ENCODE measurements at places on chromosomes 5 and 9.

GRCh38 chr9:97556036-97556720, 54.7 kb downstream of the TMOD1 start:
- no peak for DNase-seq
- peaks cover 60% of the 10 kb centered on the region for H3K4me1 ChIP-seq
- no peaks in the 10 kb centered on the region for H3K27me3 ChIP-seq
- H3K36me3 ChIP-seq = peaks cover 9% of the 10 kb centered on the region
- H3K27ac ChIP-seq = peak overlapping the region; percentile 91

- H3K4me3 ChIP-seq = no peak overlapping the region
- no peaks in the 10 kb centered on the region for H3K4me1 ChIP-seq
- no peaks in the 10 kb centered on the region for H3K36me3 ChIP-seq
- no peaks in the 10 kb centered on the region for H3K27me3 ChIP-seq
Observed at GRCh38 chr5:130126746-130127145, 222.5 kb downstream of the CHSY3 start.

GRCh38 chr5:103428411-103428871, 134.1 kb downstream of the NUDT12 start:
- DNase-seq = no peak
- no peak overlapping the region for H3K27ac ChIP-seq
- H3K27me3 ChIP-seq = no peaks in the 10 kb centered on the region
- H3K36me3 ChIP-seq = no peaks in the 10 kb centered on the region

DNA sequence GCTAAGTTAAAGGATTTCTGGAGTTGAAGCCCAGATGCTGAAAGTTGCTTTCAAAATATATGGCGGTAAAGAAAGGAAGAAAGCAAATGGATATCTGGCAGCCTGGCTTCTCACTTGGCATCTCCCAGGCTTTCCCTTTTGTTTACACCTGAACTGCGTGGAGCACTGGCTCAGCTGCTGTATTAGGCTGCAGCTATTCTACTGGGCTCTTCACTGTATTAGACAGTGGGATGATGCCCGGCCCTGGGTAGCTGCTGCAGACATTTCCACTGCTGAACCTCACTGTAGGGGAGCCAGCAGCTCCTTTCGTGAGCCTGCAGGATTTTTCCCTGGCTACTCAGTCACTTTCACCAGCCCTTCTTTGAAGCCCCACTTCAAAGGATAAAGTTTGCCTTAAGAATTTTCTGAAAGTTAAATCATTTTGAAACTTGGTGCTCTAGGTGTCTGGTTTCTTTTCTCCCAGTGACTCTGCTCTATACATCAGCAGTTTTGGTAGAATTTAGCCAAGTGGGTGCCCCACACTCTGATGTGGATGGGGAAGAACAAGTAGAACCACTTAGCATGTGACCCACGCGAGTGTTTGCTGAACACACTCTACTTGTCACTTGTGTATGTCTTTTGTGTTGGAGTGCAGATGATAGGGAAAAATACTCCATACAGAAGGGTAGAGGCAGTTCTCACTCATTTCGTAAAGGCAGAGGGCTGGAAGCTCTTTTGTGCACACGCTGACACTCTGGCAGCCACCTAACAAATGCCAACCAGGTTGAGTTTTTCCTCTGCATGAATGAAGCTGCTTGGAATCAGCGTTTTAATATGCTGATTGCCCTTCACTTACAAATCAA, 49.9 kb downstream of the C9orf152 start:
- no peak overlapping the region for H3K4me3 ChIP-seq
- peak overlapping the region; percentile 16 for H3K27ac ChIP-seq
- no peaks in the 10 kb centered on the region for H3K36me3 ChIP-seq
- DNase-seq = no peak

DNA sequence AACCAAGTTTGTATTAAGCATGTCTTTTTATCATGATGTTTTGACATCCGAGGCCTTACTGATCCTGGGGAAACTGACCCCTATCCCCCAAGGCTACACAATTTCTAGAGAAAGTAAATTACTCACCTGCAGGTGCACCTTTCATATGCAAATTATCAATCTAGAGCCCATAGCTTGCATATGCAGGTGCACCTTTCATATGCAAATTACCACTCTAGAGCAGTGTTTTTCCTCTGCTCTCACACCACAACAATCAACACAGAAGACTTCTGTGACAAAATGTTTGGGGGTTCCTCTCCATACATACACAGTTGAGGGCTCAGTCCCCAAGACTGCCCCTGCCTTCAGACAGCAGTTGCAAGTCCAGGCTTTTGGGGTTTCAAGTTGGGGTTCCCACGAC, 203.7 kb upstream of the RORB start:
- H3K27ac ChIP-seq = no peak overlapping the region
- no peaks in the 10 kb centered on the region for H3K4me1 ChIP-seq
- H3K4me3 ChIP-seq = no peak overlapping the region
- H3K27me3 ChIP-seq = no peaks in the 10 kb centered on the region

- H3K36me3 ChIP-seq = peaks cover 16% of the 10 kb centered on the region
- H3K4me1 ChIP-seq = peaks cover 71% of the 10 kb centered on the region
- no peak for DNase-seq
- H3K27ac ChIP-seq = peak overlapping the region; percentile 63
- no peak overlapping the region for H3K4me3 ChIP-seq
- H3K27me3 ChIP-seq = no peaks in the 10 kb centered on the region
Observed at GRCh38 chr5:52893863-52894262, 95.3 kb upstream of the ITGA2 start.

DNA sequence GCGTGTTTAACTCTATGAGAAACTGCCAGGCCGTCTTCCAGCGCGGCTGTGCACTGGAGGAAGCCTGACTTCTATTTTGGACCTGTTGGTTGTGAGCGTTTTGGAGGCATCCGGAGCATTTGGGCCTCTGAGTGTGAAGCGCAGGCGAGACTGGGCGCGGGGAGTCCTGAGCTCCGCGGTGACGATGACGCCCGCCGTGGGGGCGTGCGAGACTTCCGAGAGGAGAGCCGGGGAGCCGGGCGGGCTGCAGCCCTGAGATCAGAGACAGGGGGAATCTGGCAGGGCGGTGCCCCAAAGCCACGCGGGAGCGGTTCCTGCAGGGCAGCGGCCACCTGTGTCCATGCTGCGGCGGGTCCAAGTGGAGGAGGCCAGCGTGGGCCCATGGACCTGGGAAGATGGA, 47.4 kb downstream of the NTNG2 start:
- H3K36me3 ChIP-seq = no peaks in the 10 kb centered on the region
- peaks cover 11% of the 10 kb centered on the region for H3K4me1 ChIP-seq
- H3K27ac ChIP-seq = no peak overlapping the region
- H3K27me3 ChIP-seq = no peaks in the 10 kb centered on the region
- no peak overlapping the region for H3K4me3 ChIP-seq

- no peak overlapping the region for H3K4me3 ChIP-seq
- no peaks in the 10 kb centered on the region for H3K36me3 ChIP-seq
- no peak overlapping the region for H3K27ac ChIP-seq
- H3K4me1 ChIP-seq = no peaks in the 10 kb centered on the region
- DNase-seq = no peak
- H3K27me3 ChIP-seq = no peaks in the 10 kb centered on the region
Observed at GRCh38 chr5:73186976-73187375, 14.0 kb downstream of the TMEM174 start.

GRCh38 chr5:7348168-7348854, 47.6 kb upstream of the ADCY2 start:
- no peak overlapping the region for H3K4me3 ChIP-seq

DNA sequence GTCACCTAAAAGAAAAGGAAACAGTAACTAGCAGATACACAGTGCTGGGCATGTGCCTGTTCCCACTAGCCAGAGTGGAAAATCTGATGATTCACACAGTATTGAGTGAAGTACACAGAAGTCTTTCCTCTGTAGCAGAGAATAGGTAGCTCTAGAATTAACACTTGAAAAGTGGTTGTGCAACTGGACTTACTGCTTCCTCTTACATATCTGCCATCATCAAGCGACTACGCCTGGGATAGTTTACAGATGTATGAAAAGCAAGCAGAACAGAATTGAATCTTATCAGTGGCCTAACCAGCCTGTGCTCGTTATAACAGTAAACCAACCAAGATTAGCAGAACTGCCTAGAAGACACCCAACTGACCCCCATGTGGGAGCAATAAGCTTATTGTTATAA, 130.6 kb downstream of the DTWD2 start:
- H3K27ac ChIP-seq = no peak overlapping the region
- no peak for DNase-seq
- no peaks in the 10 kb centered on the region for H3K36me3 ChIP-seq

DNA sequence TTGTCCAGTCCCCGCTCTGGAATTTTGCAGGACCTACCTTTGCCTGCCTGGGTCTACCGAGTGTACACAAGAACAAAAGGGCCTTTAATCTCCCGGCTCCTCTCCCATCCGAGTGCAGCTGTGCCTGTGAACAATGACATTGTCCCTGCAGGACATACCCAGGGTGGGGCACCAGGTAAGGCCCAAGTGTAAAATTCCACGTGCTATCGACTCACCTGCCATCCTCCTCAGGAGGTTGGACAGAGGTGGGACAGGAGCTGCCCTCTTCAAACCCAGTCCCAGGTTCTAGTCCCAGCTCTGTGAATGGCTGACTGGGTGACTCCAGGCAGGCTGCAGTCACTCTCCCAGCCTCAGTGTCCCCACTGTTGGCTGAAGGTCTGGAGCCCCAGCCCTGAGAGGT, 159.6 kb upstream of the ALDH1B1 start:
- no peak overlapping the region for H3K4me3 ChIP-seq
- no peak for DNase-seq
- no peaks in the 10 kb centered on the region for H3K27me3 ChIP-seq
- no peaks in the 10 kb centered on the region for H3K4me1 ChIP-seq
- no peaks in the 10 kb centered on the region for H3K36me3 ChIP-seq
- no peak overlapping the region for H3K27ac ChIP-seq

- H3K27me3 ChIP-seq = peaks cover 5% of the 10 kb centered on the region
- no peak for DNase-seq
- H3K27ac ChIP-seq = no peak overlapping the region
- H3K4me1 ChIP-seq = peaks cover 5% of the 10 kb centered on the region
- no peak overlapping the region for H3K4me3 ChIP-seq
Observed at GRCh38 chr9:90815183-90815943, 13.7 kb downstream of the SYK start.

GRCh38 chr9:131708226-131709002, 31.5 kb downstream of the RAPGEF1 start:
- no peaks in the 10 kb centered on the region for H3K27me3 ChIP-seq
- H3K27ac ChIP-seq = peak overlapping the region; percentile 61
- H3K4me1 ChIP-seq = peaks cover 83% of the 10 kb centered on the region
- H3K4me3 ChIP-seq = no peak overlapping the region
- H3K36me3 ChIP-seq = no peaks in the 10 kb centered on the region

DNA sequence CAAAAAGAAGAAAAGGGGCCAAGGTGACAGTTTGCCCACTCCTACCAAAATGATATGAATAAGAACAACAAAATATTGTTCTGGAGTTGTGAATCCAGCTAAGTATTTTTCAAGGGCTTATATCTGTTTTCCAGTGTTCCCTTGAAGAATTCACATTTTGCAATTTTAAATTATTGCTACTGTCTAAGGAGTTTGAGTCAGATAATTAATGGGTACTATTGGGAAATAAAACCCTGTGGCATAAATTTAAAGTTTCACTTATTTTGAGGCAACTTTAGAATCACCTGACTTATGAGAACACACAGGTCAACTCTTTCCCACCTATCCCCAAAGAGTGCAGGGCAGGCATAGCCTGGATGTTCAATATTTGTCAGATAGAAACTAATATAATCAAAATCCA, 188.0 kb upstream of the GHR start:
- no peaks in the 10 kb centered on the region for H3K4me1 ChIP-seq
- no peaks in the 10 kb centered on the region for H3K27me3 ChIP-seq
- H3K36me3 ChIP-seq = no peaks in the 10 kb centered on the region
- H3K4me3 ChIP-seq = no peak overlapping the region

Measured in esophagus muscularis mucosa (tissue), 4 donors.